Fibroblast of the aortic adventitia (primary cell): ENCODE measurements at places on chromosomes 16 and 17.

GRCh38 chr17:67080804-67081203 is 36.5 kb downstream of the CACNG1 start:
- DNase-seq = no peak

DNA sequence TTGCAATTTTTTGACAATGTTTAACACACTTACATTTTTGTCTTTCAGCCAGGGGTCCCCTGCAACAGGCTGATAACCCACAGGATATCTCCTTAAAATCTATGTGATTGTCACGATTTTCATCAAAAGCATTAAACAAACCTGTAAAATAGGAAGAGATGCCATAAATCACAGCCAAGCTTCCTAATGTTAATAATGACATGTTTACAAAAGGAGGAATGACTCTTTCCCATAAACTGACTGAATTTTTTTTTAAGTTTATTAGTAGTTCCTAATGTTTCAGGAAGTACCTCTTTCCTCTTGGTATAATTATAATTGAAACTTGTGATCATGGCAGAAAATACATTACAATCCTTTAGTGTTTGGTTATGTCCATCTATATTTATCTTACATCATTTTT is 119.6 kb downstream of the CA4 start:
- DNase-seq = no peak

- no peak for DNase-seq
Observed at GRCh38 chr16:16988963-16989362, 481.8 kb downstream of the XYLT1 start.

DNA sequence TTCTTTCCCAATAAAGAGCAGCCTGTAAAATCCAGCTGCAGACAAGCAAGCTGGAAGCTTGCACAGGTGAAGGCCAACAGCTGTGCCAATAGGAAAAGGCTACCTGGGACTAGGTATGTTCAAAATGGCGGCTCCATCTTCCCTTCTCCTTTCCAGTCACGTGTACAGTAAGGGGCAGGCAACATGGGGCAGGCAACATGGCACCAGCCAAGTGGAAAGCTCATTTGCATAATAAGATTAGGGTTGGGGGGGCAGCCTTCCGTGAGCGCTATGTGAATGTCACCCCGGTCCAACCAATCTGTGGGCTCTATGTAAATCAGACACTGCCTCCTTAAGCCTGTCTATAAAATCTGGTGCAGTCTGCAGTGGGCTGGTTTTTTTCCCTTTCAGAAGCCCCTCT is 31.3 kb downstream of the TVP23A start:
- DNase-seq = no peak

- DNase-seq = peak; percentile 95
Observed at GRCh38 chr17:31843070-31843745, 15.8 kb downstream of the COPRS start.

DNA sequence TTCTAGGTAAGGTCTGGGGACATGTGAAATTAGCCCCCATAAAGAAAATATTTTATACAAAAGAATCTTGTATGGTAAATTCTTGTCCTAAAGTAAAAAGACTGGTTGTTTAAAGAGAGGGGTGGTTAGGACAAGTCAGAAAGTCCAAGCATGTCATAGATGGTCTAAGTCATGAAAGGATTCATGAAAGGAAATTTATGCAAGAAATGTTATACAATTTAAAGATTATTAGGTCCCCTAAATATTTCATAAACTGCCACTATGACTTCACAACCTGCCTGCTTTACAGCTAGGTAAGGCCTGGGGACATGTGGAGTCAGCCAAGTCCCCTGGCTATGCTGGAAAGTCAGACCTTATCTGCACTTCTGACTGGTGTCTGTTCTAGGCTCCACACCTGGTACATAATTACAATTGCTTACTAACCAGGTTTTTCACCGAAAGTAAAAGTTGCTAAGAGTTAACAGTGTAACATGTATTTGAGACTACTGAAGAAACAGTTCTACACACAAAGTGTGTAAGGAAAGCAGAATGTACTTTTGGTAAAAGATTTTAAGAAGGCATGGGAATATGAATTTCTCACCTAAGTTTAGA is 17.0 kb downstream of the N4BP1 start:
- no peak for DNase-seq

- DNase-seq = peak; percentile 80
Observed at GRCh38 chr17:63349478-63350000, 96.6 kb downstream of the CYB561 start.
